ENCODE measurements at places on chromosomes 5 and 9. TPM values are rescaled to one million over a fixed set of nuclear protein-coding genes. Genes with fewer than 3 reads are reported as not detected.
A peak's percentile ranks its signal among the peaks of the same experiment; 100 is the strongest.

ZNF474 gene
- 0.59 TPM for polyA plus RNA-seq

GRCh38 chr5:78537821-78538220, 110.8 kb downstream of the LHFPL2 start:
- peak; percentile 74 for DNase-seq

DNA sequence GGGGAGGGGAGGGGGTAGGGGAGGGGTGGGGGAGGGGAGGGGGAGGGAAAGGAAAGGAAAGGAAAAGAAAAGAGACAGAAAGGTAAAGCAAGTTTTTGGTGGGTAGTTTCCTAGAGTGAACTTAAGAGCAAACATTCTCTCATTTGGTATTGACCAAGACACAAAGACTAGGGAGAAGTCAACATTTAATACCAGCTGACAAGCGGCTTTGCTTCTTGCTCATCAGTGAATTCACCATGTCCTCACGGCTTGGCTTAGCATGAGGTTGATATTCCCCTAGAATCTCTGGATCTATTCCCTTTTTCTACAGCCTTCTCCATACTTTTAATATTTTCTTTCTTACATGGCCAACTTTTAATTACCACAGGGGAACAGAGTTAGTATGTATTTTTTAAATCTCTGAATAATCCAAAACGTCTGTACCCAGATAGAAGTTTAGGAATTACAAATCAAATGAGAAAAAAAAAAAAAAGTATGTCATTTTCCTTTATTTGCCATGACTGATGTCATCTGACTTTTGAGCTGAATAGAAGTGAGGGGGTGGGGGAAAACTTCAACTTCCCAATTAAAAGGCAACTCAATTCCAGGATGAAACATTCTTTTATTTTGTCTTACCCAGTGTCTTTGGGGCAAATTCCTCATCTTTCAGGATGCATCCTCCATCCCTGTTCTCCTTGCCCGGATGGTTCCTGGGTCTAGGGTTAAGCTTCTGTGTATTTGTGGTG, 40.1 kb upstream of the GLIS3 start:
- no peak for DNase-seq

- DNase-seq, result no peak
Measured at GRCh38 chr5:172356047-172356446, 72.5 kb upstream of the UBTD2 start.

- DNase-seq, result no peak
Measured at GRCh38 chr9:131011274-131012022, 2.5 kb downstream of the LAMC3 start.
